ENCODE measurements at places on chromosomes 7 and 10.

DNA sequence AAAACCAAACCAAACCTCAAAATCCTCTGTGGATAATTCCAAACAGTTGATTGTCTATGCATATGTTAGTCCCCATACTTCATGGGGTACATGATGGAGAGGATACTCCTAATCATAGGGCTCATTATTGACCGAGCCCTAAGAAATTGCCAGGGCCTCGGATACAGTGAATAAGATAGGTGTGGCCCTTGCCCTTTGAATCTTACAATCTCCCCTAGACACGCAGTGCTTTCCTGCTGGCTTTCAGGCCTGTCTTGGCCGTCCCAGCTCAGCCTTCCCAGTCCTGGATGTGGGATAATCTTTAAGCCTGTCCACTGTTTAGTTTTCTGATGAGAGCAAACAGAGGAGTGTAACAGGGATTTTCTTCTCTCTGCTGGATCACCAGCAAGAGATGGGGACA, 161.8 kb downstream of the TMEM178B start:
- DNase-seq, result no peak

DNA sequence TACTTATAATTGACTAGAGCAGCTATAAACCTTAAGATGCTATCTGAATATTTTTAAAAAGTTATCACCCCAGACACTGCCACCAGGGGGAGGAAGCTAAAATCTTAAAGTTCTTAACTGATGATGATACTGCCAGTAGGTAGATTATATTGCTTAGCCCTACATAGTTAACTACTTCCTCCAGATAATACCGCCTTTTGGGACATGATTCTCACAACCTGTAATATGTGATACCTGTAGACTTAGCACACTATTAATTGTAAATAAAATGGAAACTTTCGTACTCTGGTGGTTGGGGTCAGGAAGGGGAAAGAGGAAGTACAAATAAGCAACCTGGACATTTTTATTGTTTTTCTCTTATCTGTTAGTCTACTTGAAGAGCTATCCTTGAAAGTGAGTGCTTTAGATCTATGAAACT, 268.9 kb downstream of the ADK start:
- no peak for DNase-seq

GRCh38 chr10:117174439-117175214, 22.7 kb upstream of the KCNK18 start:
- DNase-seq, result peak; percentile 92

GRCh38 chr10:9613338-9614075, 1404.2 kb upstream of the CELF2 start:
- DNase-seq, result no peak

DNA sequence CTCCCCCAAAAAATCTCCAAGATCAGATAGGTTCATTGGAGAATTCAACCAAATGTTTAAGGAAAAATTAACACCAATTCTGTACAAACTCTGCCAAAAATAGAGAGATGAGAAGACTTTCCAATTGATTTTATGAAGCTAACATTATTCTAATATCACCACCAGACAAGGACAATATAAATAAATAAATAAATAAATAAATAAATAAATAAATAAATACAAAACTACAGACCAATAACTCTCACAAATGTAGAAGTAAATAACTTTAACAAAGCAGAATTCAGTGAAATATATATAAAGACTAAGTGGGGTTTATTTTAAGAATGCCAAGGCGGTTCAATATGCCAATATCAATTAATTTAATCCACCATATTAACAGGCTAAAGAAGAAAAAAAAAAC, 425.9 kb upstream of the GHITM start:
- no peak for DNase-seq
